ENCODE measurements at places on chromosomes 3 and 15.
A peak's percentile ranks its signal among the peaks of the same experiment; 100 is the strongest.

DNA sequence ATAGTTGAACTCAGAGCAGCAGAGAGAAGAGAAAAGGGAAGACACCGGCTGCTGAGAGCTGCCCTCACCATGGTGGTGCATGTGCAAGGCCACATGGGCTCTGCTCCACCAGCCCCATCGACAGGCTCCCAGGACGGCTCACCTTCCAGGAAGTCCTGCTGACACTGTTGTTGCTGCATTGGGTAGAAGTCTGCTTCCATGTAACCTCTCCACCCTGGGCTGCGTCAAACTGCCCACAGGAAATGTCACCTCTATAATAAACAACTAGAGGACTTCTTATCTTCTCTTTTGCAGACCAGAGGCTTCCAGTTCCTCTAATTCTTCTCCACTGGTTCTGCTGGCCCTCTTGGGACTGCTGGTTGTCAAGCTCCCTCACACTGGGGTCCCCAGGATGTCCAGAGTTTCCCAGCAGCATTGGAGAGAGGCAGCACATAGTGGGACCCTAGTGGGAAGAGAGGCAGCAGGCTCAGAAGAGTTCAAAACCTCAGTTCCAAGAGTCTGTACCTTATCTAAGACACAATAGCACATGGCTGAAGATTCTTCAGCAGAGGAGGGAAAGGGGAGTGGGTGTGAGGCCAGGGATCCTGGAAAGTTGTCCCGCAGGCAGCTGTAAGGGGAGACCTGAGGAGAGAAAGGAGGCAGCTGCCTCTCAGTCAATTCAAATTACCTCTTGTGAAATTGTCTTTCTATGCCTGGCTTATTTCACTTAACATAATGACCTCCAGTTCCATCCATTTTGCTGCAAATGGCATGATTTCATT, 5.8 kb upstream of the CCR3 start:
- DNase-seq = no peak

DNA sequence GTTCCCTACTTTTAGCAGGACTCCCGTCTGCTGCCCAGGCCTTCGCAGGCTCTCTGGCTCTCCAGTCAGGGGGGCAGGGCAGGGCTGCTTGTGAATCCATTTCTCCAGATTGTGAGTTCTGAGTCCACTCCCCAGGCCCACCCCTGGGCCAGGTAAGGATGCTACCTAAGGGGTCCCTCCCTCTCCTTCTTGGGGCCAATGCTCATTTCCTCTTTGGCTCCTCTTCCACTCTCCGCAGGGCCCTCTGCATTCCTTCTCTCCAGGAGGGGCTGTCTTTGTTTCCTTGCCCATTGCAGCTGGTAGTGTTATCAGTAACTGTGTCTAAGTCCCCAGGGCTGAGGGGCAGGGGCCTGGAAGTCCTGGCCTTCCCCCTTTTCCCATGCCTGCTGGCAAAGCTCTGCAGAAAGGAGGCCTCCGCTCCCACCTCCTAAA, 13.0 kb upstream of the CACNA2D2 start:
- DNase-seq = peak; percentile 18

DNA sequence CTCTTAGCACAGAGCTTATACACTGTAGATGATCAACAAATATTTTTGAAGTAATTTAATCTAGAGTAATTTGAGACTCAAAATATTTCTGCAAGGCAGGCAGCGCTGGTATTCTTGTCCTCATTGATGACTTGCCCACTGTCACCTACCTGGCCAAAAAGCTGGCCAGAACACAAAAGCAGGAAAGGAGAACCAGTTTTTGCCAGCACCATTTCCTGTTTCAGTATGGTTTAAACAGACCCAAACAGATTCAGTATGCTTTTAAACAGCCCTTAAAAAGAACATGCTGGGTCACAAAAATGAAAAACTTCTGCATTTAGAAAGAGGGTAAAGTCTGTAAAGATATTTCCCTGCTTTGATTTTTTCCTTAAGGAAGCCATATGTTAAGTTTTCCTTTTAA, 42.3 kb upstream of the ZNF280D start:
- DNase-seq = no peak

DNA sequence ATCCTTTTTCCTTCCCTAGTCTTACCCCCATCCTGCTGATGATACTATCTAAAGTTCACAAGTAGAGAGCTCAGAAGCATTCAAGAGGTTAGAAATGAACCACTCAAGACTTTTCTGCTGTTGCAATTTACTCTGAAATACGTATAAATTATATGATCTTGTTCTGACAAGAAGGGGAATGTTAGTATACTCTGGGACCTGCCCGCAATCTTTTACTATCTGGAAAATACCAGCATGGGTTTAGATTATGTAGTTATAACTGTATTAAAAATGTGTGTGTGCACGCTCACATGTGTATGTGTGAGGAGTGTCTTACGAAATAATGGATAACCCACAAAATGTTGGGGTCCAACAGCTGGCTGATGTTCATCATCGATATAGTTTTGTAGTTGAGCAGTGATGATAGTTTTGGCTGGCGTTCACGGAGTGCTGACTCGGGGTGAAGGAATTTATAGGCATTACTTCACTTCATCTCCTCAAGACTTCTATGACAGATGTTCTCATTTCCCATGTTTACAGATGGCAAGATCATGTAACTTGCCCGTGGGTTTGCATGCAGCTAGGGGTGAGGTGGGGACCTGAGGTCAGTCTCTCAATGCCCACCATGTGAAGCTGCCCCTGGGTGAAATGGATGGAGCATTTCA, 297.5 kb upstream of the LYSMD4 start:
- peak; percentile 57 for DNase-seq

DNA sequence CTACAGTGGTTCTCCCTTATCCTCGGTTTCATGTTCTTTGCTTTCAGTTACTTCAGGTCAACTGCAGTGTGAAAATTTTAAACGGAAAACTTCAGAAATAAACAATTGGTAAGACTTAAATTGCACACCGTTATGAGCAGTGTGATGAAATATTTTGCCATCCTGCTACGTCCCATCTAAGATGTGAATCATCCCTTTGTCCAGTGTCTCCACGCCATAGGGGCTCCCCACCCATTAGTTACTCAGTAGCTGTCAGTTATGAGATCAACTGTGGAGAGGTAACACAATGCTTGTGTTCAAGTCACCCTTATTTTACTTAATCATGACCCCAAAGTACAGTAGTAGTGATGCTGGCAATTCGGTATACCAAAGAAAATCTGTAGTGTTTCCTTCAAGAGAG, 47.4 kb downstream of the TJP1 start:
- DNase-seq = peak; percentile 83

- DNase-seq = no peak
These were observed 2.8 kb upstream of the NEK4 start for GRCh38 chr3:52773361-52774065.

- DNase-seq = no peak
These were observed 148.7 kb upstream of the TGFBR2 start for GRCh38 chr3:30457726-30458125.

- no peak for DNase-seq
These were observed 478.9 kb downstream of the ERC2 start for GRCh38 chr3:55989366-55989765.

- DNase-seq = no peak
These were observed 248.1 kb downstream of the KLF13 start for GRCh38 chr15:31574766-31575165.

DNA sequence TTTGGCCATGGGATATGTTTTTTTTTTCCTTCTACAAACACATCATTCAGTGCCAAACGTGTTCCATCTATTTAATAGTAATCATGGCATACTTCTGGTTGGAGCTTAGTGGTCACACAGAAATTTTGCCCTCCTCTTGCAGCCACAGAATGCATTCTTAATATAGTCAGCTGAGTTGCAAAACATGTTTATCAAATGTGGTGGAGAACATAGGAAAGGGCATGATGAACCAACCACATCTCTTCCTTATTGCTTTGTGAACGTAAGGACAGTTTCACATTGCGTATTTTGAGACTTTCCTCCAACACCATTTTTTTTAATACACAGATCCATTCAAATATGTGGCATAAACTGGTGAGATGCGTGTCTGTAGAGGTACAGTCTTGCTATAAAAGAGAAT, 106.8 kb downstream of the BBX start:
- DNase-seq = peak; percentile 65

- DNase-seq = peak; percentile 54
These were observed 60.1 kb downstream of the SLC12A1 start for GRCh38 chr15:48266024-48266689.

- DNase-seq = no peak
These were observed 2.7 kb upstream of the FNDC3B start for GRCh38 chr3:172036541-172037215.

- no peak for DNase-seq
These were observed 95.8 kb downstream of the CHSY1 start for GRCh38 chr15:101156061-101156460.
